ENCODE measurements at places on chromosomes 5 and 9.

DNA sequence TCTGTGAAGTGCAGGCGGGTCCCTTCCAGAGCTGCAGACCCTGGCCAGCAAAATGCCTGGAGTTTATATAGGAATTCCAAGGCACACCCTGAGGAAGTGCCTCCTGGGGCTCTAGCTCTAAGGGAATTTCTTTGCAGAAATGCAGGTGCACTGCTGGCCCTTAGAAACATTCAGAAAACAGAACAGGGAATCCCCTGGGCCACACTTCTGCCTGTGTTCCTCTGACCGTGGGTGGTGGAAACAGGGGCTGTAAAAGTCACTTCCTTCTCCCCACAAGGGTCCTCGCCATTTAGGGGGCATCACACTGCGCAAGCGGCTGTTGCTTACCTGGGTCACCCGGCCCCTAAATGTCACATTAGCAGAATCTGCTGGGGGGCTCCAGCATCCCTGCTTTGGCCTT lies 140.8 kb upstream of the TBC1D2 start:
- DNase-seq: no peak

DNA sequence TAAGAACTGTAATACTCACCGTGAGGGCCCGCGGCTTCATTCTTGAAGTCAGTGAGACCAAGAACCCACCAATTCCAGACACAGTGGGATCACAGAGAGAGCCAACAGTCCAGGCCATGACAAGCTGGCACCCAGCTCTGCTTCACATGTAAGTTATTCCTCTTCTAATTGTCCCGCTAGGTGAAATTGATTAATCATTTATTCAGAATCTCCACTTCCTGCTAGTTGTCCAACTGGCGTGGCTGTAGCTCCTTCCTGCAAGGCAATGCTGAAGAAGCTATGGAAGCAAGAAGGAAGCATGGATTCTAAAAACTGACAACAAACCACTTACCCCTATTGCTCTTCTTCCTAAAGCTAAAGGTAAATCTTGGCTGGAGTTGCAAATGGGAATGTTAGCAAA lies 30.0 kb upstream of the GLRX start:
- no peak for DNase-seq

GRCh38 chr9:69899491-69899890 lies 78.9 kb downstream of the CFAP95 start:
- no peak for DNase-seq

GRCh38 chr5:44991693-44992092 lies 182.9 kb downstream of the MRPS30 start:
- no peak for DNase-seq

DNA sequence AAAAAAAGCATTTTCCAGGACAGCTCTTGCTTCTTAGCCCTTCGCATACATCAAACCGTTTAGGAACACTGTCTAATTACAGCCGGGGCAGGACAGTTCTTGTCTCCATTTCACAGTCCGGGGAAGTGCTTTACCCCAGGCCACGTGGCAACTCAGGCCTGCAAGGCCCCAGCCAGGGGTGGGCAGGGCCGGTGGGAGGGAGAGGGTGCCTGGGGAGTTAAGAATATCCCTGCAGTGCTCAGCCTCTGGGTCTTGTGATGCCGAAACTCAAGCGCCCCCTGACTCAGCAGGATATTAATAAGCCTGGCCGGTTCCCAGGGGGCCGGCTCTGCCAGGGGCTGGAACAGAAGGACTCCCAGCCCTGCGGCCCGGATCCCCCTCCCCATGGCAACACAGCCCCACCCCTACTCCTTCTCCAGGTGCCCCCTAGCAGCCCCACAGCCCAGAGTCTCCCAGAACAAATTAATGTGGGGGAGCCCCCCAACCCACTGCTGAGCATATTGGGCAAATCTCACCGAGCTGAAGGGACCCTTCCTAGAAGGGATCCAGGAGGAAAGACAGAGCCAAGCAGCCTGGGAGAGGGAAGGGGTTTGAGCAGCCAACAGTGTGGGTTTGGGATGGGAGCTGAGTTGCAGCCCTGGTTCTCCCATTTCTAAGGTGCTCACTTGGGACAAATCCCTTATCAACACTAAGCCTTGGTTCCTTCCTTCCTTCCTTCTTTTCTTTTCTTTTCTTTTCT lies 45.3 kb downstream of the PLPP7 start:
- peak; percentile 21 for DNase-seq

DNA sequence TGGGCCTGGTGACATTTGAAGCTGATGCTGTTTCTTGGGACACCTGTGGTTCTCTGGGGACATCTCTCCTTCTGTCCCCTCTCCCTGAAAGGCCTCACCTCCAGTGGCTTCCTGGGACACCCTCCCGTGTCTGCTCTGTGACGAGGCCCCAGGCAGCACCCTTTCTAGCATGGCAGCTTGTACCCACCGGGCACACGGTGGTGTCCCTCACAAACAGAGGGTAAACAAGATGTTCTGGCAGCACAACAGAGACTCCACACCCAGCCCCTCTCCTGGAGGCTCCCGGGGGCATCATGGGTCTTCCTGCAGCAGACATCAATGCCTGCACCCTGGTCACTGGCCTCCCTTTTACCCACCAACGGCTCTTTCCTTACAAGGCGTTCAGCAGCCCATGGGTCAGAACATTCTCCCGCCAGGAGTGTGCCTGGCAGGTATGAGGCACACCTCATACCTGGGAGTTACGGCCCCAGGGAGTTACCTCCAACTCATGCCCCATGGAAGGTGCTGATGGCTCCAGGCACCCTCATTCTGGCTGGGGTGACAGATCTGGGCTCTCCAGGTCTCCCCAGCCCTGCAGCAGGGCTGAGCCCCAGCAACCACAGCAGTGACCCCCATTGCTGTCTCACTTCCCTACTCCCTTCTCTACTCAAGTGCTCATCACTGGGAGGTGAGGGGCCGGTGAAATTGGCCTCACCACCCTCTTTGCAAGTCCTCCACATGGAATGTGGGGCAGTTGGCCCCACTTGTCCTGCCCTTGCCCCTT lies 51.1 kb downstream of the BARX1 start:
- no peak for DNase-seq

DNA sequence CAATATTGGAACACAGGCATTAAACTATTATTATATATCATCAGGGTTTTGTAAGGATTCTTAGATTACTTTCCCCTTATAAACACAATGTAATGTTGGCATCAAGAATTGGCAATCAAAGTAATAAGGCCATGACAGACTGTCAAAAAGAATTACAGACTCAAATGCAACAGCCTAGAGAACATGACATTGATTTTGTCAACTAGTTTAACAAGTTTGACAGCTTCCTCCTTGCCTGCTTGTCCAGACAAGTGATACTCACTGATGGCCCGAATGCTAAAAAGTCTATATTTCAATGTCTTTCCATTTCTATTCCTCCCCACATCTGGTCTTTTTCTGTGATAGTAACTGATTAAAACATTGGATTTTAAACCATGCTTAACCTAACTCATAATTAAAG lies 6.4 kb upstream of the ANKRD31 start:
- no peak for DNase-seq
